ENCODE measurements at places on chromosomes 11 and 22. TPM values are rescaled to one million over a fixed set of nuclear protein-coding genes. Genes with fewer than 3 reads are reported as not detected.

GRCh38 chr22:48937032-48937639 lies 890.5 kb downstream of the BRD1 start:
- no peak for ATAC-seq

- ATAC-seq: peak; percentile 65
Observed at GRCh38 chr22:22865311-22866072, 22.1 kb upstream of the IGLL5 start.

- ATAC-seq: no peak
Observed at GRCh38 chr11:69211920-69212797, 56.4 kb downstream of the SMIM38 start.

DNA sequence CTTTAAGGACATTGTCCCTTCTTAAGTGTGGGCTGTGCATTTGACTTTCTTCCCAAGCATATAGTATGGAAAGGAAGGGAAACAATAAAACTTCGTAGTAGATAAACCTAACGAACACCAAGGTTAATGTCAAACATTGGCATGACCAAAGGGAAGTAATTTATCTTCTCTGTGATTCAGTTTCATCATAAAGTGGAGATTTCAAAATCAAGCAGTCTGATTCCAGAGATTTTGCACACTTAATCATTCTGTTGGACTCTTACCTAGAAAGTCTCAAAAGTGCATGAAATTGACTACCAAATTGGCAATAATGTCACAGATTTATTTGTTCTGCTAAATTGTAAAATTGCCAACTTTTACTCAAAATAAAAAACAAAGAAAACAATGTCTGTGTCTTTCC lies 559.7 kb downstream of the JRKL start:
- ATAC-seq: no peak

DNA sequence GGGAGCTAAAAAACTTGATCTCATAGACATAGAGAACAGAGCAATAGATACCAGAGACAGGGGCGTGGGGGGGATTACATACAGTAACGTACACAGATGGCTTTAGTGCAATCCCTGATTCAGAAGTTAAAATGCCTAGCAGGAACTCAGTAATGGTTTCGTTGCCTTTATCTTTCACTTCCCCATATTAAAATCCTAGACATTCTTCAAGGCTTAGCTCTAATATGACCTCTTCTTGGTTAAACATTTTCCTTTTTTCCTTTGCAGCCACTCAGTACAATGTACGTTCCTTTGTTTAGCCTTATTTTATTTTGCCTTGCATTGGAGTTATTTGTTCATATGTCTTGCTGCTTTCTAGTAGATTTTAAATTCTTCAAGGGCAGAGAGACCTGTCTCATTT lies 104.9 kb downstream of the C11orf87 start:
- no peak for ATAC-seq

- ATAC-seq: no peak
Observed at GRCh38 chr22:27250886-27251285, 550.7 kb downstream of the MN1 start.

- ATAC-seq: no peak
Observed at GRCh38 chr11:112113539-112114457, 27.1 kb downstream of the SDHD start.

GRCh38 chr11:63132985-63133775 lies 10.8 kb downstream of the SLC22A24 start:
- no peak for ATAC-seq

- no peak for ATAC-seq
Observed at GRCh38 chr22:50339945-50340879, 2.9 kb upstream of the PPP6R2 start.

GRCh38 chr22:42644422-42645340 lies 4.3 kb upstream of the ATP5MGL start:
- no peak for ATAC-seq

DNA sequence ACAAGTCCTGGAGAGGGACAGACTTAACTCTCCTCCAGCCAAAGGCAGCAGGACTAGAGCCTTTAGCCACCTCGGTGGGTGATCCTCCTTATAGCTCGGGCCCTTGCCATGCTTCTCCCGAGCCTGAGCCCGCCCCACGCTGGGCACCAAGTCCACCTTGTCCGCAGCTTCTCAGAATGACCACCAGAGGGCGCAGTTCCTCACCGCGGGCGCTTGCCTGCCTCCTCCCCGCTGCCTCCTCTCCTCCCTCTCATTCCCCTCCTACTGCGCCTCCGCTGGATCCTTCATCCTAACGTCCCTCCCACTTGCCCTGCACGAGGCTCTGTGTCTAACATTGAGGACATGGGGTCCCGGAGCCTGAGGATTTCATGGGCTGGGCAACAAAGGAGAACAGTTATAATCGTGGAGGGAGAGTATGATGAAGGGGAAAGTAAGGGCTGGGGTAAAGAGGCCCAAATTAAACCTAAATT lies 11.3 kb upstream of the MOGAT2 start:
- peak; percentile 92 for ATAC-seq

DNA sequence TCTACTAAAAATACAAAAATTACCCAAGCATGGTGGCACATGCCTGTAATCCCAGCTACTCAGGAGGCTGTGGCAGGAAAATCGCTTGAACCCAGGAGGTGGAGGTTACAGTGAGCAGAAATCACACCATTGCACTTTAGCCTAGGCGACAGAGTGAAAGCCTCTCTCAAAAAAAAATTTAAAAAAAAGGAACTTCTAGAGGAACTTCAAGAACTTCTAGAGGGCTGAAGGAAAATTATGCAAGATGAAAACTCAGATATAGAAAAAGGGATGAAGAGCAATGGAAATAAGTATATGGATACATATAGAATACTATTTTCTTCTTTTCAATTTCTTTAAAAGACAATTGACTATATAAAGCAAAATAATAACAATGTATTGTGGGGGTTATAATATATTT lies 51.2 kb upstream of the PRR5 start:
- ATAC-seq: no peak

GRCh38 chr22:50576070-50576469 lies 2.2 kb downstream of the CPT1B start:
- ATAC-seq: no peak

GRCh38 chr11:66476841-66477251 lies 3.4 kb upstream of the DPP3 start:
- ATAC-seq: no peak

Gene CD59
- total RNA-seq: 539 TPM

Gene MOV10L1
- total RNA-seq: not detected

Gene TMPRSS5
- total RNA-seq: not detected

Gene KCNQ1
- 4.0 TPM for total RNA-seq

Gene OTOG
- total RNA-seq: not detected

Gene SLC22A8
- not detected for total RNA-seq

Gene SSTR3
- not detected for total RNA-seq

Gene OR2D2
- total RNA-seq: not detected

Gene SAA1
- total RNA-seq: not detected

Data from gastroesophageal sphincter (tissue), 4 donors.